Activated T-cell treated with anti-CD3 and anti-CD28 coated beads, Interleukin-2, amount 50 U/mL, for 72 hours (primary cell): ENCODE measurements at places on chromosomes 6 and 20. TPM values are rescaled to one million over a fixed set of nuclear protein-coding genes. Genes with fewer than 3 reads are reported as not detected.

DNA sequence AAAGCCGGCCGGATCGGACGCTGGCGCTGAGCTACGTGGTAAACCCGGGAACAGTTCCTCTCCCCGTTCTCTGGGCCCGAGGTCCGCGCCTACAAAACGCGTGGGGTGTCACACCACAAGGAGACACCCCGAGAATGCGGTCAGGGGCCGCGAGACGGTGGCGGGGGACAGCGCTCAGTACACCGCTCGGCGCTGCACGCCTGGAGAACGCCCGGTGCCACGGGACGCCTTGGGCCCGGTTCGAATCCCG is 670 bp downstream of the NCOA5 start:
- peak overlapping the region; percentile 95 for H3K4me3 ChIP-seq
- peaks cover 58% of the 10 kb centered on the region for H3K4me1 ChIP-seq
- peak overlapping the region; percentile 79 for H3K27ac ChIP-seq
- no peak for DNase-seq
- no peaks in the 10 kb centered on the region for H3K27me3 ChIP-seq

GDAP1L1 gene
- 1.00 TPM for total RNA-seq

DNA sequence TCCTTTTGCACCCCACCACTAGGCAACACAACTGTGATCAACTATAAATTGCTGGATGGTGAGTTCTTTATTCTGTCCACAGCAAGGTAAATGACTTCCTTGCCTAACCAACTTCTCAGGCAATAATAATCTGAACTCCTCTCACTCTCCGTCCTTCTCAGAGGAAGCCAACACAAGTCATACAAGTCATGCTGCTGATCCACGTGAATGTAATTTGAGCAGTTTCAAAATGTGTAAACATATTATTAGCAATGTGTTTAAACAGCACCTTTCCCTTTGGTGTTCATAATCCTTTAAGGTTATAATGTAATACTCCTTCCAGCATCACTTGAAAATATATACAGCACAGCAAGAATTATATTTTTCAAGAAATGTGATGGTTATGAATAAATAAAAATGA is 127.9 kb downstream of the QRSL1 start:
- H3K4me3 ChIP-seq, result no peak overlapping the region
- H3K27me3 ChIP-seq, result no peaks in the 10 kb centered on the region
- no peak for DNase-seq
- no peak overlapping the region for H3K27ac ChIP-seq

GRCh38 chr6:129239825-129240491 is 357.0 kb downstream of the LAMA2 start:
- DNase-seq, result no peak
- peaks cover 18% of the 10 kb centered on the region for H3K27me3 ChIP-seq
- no peak overlapping the region for H3K27ac ChIP-seq

DNA sequence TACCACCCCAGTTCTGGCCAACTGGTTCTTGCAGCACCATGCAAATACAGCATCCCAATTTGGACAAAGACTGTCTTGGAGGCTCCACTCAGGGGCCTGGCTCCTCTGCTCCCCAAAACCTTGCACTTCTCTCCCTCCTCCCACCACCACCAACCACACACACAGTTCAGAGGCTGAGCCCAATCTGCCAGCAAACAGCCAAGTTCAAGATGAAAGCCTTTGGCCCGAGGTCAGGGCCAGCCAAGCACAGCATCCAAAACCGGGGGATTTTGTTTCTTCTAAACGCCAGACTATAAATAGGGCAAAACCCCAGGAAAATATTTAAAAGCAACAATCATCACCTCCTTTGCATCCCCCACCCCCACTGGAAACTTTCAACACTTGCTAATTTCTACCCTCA is 5.7 kb downstream of the KCNK5 start:
- H3K27me3 ChIP-seq, result no peaks in the 10 kb centered on the region
- DNase-seq, result no peak
- H3K4me1 ChIP-seq, result peaks cover 95% of the 10 kb centered on the region
- H3K27ac ChIP-seq, result peak overlapping the region; percentile 92
- H3K4me3 ChIP-seq, result peak overlapping the region; percentile 62
- H3K36me3 ChIP-seq, result peaks cover 21% of the 10 kb centered on the region

DNA sequence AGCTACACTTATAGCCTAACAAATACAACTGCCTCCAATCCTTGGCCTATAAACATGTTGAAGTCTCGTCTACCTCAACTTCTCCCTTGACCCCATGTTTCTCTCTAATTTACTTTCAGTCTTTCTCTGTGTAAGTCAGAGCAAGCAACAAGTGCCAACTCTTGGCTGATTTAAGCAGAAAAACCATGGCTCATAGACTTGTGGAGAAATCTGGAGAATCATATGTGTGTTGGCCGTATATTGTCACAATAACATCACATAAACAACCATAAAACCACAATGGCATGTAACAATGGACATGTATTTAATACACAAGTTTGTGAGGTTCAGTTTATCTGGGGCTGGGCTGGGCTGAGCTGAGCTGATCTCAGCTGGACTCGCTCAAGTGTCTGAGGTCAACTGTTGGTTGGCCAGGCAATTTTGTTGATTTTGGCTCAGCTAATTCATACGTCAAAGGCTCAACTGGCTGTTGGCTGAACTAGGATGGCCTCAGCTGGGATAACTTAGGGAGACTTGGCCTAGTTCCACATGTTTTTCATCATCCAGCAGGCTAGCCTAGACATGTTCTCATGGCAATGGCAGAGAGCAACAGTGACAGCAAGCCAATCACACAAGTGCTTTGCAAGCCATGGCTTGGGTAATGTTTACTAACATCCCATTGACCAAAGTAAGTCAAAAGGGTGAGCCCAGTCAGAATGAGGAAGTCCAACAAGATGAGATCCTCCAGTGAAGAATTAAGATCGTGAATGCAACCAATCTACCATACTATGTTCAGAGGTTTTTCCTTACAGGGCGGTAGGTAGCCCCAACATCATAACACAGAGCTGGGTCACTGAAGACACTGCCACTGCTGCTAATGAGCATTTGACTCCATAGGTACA is 12.9 kb upstream of the TBC1D22B start:
- H3K27ac ChIP-seq, result no peak overlapping the region
- no peak for DNase-seq
- peaks cover 36% of the 10 kb centered on the region for H3K4me1 ChIP-seq
- no peak overlapping the region for H3K4me3 ChIP-seq

EDN1 gene
- 0.12 TPM for total RNA-seq
